A549 treated with Mapracorat at 1 μM for 4 hours (cell line): ENCODE measurements at places on chromosomes 13 and 19. TPM values are rescaled to one million over a fixed set of nuclear protein-coding genes. Genes with fewer than 3 reads are reported as not detected.

The MAST3 gene
- 1.5 to 2.4 TPM (median 2.1 TPM) in 5 replicates for total RNA-seq

The TEX101 gene
- not detected in 5 replicates for total RNA-seq

The PROZ gene
- total RNA-seq: not detected in 5 replicates

The ZNF91 gene
- 0.07 to 0.30 TPM (median 0.18 TPM) in 5 replicates for total RNA-seq
